Lower leg skin (tissue), 4 donors: ENCODE measurements at places on chromosomes 7 and 10.

DNA sequence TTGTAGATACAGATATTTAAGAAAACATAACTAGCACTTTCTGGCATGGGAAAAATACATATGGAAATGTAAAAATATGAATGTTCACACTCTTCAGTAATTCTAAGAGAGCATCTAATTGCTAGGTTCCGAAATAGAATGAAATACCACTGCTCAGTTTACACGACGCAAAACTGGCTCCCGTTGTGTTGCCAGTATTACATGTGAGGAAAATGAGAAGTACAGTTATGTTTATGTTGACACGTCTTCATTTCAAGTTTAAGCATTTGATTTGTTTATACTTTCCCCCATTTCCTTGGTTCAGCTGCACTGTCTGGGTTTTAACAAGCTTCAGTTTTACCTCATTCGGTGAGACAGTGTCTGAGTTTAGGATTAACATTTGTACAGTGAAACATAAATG is 275.8 kb upstream of the SEMA3D start:
- no peak for DNase-seq

- DNase-seq = no peak
These were observed 269.0 kb downstream of the DIP2C start for GRCh38 chr10:420154-421121.

DNA sequence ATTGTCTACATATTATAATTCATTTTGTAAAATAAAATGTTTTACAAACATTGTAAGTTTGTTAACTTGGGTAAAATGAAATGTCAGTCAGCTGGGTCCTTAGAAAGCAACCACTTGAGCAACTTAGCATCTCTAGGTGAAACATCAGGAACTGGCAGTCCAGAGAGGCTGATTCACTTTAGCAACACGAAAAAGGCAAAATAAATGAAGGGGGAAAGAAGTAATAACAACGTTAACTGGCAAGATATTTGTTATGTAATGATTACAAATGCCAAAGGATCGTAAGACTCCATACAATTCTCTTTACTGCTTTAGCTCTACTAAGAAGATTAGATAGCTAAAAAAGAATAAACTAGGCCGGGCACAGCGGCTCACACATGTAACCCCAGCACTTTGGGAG is 5.0 kb downstream of the PDZD8 start:
- no peak for DNase-seq

GRCh38 chr10:59027975-59028655 is 148.3 kb upstream of the PHYHIPL start:
- DNase-seq = no peak

- no peak for DNase-seq
These were observed 18.4 kb upstream of the BET1 start for GRCh38 chr7:94022550-94022949.

GRCh38 chr10:60009710-60010383 is 103.5 kb upstream of the CCDC6 start:
- DNase-seq = no peak

- DNase-seq = no peak
These were observed 3.3 kb downstream of the MAPK8 start for GRCh38 chr10:48309711-48310226.

DNA sequence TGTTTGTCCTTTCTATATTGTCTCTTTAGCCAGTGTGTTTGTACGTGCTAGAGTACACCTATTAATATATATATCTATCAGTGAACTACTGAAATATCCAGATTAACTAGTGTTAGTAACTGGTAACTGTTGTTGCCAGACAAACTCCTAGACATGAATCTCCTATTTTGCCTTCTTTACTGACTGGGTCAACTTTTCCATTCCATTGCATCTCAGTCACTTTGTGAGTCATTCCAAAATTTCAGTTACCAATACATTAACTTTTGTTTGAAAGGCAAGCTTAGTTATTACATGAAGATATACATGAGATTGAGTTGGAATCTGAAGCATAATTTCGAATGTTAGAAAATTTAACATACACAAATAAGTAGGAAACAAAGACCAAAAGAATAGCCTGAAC is 51.4 kb downstream of the BTAF1 start:
- no peak for DNase-seq

- DNase-seq = no peak
These were observed 291.4 kb downstream of the USP6NL start for GRCh38 chr10:11319990-11320602.

- no peak for DNase-seq
These were observed 105.5 kb downstream of the MYOF start for GRCh38 chr10:93376372-93377293.

GRCh38 chr10:51896849-51897248 is 197.5 kb upstream of the CSTF2T start:
- DNase-seq = no peak

DNA sequence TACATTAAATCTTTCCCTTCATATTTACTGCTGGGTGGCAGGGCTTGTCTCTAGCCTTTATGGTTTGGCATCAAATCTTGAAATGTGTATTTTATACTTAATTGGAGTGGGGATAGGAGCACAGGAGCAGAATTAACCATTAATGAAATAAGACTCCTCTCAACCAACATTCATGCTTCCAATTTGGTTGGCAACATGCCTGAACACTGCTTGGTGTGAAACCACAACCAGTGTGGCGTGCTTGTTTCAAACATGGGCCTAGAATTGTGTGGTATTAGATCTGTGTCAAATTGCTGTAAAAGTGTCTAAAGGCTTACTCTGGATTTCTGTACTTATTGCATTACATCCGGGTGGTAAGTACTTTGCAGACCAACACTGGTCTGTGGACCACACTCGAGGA is 25.1 kb upstream of the VPS41 start:
- no peak for DNase-seq

DNA sequence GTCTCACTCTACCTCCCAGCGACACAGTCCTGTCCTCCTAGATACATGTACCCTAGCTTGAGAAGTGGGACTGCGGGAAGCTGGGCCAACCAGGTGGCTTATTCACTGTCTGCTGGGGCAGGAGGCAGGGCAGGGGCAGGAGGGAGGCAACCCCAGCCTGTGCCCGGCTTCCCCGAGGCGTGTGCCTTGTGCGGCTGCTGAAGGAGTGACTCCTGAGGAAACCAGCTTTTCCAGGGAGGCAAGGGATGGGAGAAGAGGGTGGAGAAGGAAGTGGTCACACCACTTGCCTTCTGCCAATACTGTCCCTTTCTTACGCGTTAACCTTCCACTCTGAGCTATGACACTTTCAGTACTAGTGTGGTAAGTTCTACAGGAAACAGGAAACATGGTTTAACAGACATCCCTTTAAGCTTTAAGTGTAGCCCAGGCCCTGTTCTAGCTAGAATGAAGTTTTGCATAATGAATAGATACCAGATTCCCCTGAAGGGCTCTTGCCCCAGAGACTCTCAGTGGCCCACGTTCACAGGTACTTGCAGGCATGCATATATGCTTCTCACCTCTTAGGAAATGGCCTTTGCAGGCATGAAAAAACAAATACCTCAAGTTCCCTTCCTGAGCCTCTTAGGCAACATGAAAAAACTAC is 40.6 kb downstream of the SYPL1 start:
- DNase-seq = no peak

GRCh38 chr7:88586219-88586618 is 173.3 kb upstream of the ZNF804B start:
- no peak for DNase-seq

GRCh38 chr10:125263551-125263950 is 103.2 kb upstream of the CTBP2 start:
- no peak for DNase-seq

- no peak for DNase-seq
These were observed 88.4 kb downstream of the BEND7 start for GRCh38 chr10:13440185-13441061.

GRCh38 chr10:21193196-21193595 is 296.1 kb upstream of the NEBL start:
- no peak for DNase-seq
